ENCODE measurements at places on chromosomes 12 and 14. TPM values are rescaled to one million over a fixed set of nuclear protein-coding genes. Genes with fewer than 3 reads are reported as not detected.

The RIC8B gene
- total RNA-seq, result 9.0 TPM

DNA sequence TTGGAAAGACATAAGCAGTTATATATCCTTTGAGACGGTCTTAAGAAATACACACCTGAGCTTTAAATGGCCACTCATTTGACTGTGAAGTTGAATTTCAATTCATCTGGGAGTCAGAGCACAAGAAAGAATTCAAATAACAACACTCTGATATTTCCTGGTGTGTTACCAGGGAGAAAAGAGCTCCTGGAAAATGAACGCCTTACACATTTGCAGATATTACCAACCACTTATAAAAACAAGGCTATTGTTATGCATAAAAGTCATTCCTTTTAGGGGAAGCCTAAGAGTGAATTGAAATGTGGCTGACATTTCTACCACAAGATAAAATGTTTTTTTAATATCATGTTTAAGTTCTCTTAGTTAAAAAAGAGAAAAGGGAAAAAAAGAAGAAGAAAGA, 229.2 kb upstream of the PLEKHG7 start:
- H3K27me3 ChIP-seq, result no peaks in the 10 kb centered on the region
- H3K4me3 ChIP-seq, result no peak overlapping the region
- no peak for DNase-seq
- no peaks in the 10 kb centered on the region for H3K36me3 ChIP-seq
- no peak overlapping the region for H3K27ac ChIP-seq

DNA sequence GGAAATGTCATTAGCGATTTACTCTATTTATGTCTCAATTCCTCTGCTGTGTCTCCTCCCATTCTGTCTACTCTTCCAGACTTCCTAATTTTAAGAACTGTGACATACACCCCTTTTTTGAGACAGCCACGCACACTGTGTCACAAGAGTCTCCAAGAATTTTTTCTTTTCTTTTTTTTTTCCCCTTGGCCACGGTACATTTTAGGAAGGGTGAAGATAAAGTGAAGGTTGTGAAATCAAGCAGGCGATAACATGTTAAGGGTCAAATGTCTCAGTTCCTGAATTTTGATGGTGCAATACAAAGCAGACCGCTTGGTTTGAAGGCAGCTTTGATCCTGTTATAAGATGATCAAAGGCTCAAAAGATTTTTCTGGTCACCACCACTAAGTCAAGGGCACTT, 4.3 kb downstream of the OLR1 start:
- H3K4me1 ChIP-seq, result no peaks in the 10 kb centered on the region
- H3K4me3 ChIP-seq, result no peak overlapping the region
- no peaks in the 10 kb centered on the region for H3K27me3 ChIP-seq
- no peak overlapping the region for H3K27ac ChIP-seq

GRCh38 chr12:9104087-9104486, 11.6 kb downstream of the A2M start:
- H3K4me1 ChIP-seq, result no peaks in the 10 kb centered on the region
- no peak overlapping the region for H3K27ac ChIP-seq
- no peak overlapping the region for H3K4me3 ChIP-seq
- no peaks in the 10 kb centered on the region for H3K27me3 ChIP-seq
